ENCODE measurements at places on chromosomes 12 and 14.

- no peak for DNase-seq
These were observed 173.4 kb downstream of the KITLG start for GRCh38 chr12:88406905-88407304.

DNA sequence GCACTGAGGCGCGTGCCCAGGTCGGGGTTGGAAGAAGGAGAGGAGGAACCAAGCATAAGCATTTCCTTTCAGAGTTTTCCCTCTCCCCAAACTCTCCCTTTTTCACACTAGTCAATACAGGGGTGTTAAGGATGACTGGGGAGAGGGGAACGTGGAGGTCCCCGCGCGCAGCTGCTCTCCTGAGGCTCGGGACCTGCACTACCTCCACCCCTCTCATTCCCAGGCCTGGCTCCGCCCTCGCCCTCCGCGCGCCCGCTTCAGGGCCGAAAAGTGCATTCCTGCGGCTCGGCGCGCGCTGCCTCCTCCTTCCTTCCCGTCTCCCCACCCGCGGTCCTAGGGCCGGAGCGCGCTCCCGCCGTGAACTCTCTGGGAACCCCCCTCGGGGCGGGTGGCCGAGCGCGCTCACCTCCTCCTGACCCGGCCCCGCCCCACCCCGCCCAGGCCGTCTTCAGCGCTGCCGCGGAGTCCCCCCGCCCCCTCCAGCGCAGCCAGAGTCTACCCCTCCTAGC is 11.3 kb downstream of the RARG start:
- peak; percentile 93 for DNase-seq

GRCh38 chr12:23830210-23830609 is 119.3 kb downstream of the SOX5 start:
- DNase-seq = no peak

- DNase-seq = no peak
These were observed 6.5 kb upstream of the LGALS3 start for GRCh38 chr14:55122440-55122986.

- DNase-seq = no peak
These were observed 86.4 kb downstream of the MON2 start for GRCh38 chr12:62552906-62553556.

DNA sequence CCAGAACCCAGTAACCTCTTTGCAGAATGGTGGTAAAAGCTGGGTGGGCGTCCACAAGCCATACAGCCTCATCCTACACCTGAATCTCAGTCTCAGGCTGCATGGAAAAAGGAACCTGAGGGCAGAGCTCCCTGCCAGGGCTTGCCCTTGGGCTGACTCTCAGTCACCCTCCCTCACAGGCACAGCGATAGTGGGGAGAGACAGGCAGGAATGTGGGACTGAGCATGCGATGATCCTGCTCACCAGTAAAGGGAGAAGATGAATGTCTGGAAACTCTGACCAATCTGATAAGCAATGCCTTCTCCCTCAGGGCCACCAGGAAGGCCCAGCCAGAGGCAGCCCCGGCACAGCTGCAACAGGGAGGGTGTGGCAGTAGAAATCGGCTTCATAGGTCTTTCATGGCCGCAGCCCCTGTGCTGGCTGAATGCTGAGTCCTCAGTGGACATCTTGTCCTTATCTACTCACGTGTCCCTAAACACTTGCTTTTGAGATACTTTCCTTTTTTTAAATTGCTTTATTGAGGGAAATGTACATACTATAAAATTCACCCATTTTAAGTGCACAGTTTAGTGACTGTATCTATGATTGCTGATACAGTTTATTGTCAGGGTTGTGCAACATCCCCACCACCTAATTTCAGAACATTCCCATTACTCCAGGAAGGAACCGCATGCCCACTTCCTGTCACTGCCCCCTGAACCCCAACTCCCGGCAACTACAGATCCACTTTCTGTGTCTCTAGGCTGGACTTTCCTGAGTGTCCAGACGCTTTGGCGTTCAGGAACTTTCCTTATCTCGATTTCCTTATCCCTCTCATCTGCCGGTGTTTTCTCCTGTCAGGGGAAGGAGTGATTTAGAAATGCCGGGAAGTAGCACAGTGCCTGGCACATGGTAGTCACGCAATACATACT is 258.1 kb downstream of the PCNX1 start:
- no peak for DNase-seq

GRCh38 chr14:38964630-38965029 is 138.4 kb downstream of the SEC23A start:
- DNase-seq = no peak

DNA sequence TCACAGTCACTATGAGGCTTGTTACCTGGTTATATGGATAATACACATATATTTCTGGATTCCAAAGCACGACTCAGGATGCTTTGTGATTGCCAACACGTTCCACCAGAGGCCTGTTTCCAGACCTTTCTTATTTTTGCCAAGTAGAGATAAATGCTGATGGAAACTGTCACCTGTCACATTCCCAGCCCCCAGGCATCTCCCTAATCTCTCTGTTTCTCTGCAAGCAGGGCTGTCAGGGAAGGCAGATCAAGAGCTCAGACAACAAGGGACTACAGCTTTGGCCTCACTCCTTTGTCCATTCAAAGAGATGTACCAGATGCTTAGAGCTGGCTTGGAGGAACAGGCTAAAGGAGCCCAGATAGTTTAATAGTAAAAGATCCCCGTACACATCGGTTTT is 21.8 kb upstream of the DDHD1 start:
- no peak for DNase-seq

GRCh38 chr12:42039577-42039976 is 105.1 kb downstream of the GXYLT1 start:
- no peak for DNase-seq

GRCh38 chr12:19120795-19121194 is 8.7 kb upstream of the PLEKHA5 start:
- no peak for DNase-seq

DNA sequence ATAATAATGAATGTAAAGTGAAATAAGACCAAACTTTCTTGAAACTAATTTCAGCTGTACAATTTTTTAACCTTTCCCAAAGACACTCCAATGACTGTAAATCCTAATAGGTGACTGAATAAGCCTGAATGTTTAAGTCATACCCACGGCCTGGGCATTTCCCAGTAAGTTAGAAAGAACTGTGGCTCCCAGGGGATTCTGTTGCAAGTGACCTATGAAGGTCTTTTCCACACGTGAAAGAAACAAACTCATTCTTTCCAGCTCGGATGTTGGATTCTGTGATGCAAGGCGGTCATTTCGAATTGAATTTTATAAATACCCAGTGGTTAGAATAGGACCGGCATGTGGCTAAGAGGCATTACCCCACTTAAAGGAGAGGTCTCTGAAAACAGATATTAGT is 1134.4 kb downstream of the GALC start:
- DNase-seq = no peak

- peak; percentile 24 for DNase-seq
These were observed 1.1 kb downstream of the CARMIL3 start for GRCh38 chr14:24052656-24053547.

- DNase-seq = peak; percentile 8
These were observed 3.3 kb upstream of the USP44 start for GRCh38 chr12:95554532-95555071.

GRCh38 chr14:23538050-23538718 is 13.4 kb downstream of the ZFHX2 start:
- no peak for DNase-seq

DNA sequence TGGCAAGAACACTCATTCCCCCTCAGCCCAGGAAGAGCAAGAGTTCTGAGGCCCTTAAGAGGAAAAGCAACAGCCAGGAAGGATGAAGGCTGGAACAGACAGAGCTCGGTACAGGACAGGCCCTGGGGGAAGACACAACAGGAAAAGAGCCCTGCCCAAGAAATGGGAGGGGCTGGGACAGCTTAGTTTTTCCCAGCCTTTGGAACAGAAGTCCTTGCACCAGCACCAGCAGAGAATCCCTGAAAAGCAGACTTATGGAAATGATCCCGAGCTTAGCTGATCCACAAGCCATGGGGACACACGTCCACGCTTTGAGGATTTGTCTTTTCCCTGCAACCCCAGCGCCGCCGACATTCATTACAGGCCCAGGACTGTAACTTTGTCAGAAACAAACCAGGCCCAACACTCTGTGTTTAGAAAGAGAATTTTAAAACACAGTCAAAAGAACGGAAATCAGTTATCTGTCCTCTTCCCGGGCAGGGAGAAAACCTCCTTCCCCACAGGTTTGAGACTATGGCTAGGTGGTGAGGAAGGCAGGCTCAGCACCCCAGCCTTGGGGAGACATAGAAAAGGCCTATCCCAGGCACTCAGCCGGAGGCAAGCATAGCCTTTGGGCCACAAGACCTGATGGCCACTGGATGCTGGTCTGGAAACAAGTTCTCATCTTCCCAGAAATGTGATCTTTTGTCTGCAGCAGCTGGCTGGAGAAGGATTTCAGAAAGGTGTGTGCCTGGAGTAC is 4.0 kb upstream of the AVIL start:
- no peak for DNase-seq

- DNase-seq = no peak
These were observed 5.3 kb downstream of the KRT81 start for GRCh38 chr12:52285851-52286530.

DNA sequence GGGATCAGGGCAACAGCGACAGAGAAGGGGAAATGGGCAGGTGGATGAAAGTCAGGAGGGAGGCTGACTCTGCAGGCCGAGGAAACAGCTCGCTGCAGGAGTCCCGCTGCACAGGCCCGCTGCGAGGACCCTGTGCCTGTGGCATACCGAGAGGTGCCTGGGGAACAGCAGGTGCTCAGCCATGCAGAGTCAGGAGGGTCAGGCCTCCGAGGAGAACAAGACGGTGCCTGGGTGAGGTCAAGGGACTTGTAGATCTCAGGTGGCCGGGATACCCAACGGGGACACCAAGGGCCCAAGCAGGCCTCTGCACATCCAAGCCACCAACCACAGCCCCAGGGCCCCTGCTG is 67.5 kb downstream of the NCOR2 start:
- no peak for DNase-seq

DNA sequence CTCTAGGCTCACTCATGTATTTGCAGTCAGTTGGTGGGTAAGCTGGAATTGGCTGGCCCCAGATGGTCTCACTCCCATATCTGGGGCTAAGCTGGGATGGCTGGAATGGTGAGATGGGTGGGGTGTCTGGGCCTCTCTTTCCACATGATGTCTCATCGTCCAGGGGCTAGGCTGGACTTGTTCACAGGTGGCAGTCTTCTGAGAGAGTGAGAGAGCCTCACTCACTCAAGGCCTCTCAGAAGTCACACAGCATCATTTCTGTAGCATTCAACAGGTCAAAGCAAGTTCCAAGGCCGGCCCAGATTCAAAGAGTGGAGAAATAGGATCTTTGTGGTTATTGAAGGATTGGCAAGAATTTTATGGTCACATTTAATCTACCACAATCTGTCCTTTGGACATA is 102.7 kb downstream of the UNC79 start:
- DNase-seq = no peak

GRCh38 chr12:101619858-101620761 is 25.3 kb downstream of the MYBPC1 start:
- no peak for DNase-seq

GRCh38 chr14:66105815-66106214 is 380.4 kb upstream of the CCDC196 start:
- DNase-seq = no peak
